Effector CD8-positive, alpha-beta T cell (primary cell): ENCODE measurements at places on chromosomes 7 and 10.

DNA sequence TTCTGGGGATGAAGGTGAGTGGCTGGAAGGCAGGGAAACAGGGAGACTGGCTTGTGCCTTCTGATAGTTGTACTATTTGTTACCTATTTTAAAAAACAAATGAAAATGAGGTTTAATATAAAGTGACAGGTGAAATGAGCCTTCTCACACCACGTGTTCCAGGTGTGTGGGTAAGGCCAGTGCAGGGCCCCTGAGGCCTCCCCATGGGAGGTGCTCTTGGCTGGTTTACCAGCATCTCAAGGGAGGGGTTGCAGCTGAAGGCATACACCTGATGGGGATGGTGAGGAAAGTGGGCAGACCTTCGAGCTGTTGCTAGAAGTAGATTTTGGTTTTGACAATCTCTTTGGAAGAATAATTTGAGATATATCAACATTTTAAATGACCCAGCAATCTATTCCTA, 103.6 kb downstream of the ARHGAP22 start:
- DNase-seq: no peak

DNA sequence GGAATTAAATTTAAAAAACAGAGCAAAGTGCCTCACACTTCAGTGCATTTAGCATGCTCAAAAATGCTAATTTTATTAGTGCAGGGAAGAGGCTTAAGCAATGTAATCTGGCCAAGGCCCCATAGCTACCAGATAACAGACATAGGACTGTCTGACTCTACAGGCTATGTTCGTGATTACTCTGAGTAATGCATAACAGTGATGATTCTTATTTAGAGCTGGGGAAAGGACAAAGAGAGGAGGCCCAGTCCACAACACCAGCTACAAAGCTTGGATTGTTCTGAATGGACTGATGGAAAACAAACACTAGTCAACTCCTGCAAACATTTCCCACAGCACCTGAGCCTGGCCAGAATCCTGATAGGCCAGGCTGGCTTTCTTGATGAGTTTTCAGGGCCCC, 8.4 kb upstream of the CH25H start:
- DNase-seq: no peak

DNA sequence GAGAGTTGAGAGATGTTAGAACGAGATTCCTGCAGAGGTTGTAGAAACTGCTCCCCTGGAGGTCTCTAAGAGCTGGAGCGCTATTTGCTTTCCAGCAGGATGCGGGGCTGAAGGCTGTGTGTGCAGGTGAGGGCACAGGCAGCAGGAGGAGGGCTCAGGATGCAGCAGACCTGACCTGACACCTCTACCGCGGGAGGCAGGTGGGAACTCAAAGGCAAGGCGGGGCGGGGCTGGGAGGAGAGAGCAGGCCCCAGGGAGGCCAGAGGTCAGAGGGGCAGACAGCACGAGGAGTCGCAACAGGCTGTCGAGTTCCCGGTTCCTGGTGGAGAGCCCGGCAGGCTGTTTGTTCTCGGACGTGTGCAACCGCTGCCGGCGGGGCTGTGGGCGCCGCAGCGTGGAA, 7.9 kb upstream of the CRTAC1 start:
- DNase-seq: no peak

DNA sequence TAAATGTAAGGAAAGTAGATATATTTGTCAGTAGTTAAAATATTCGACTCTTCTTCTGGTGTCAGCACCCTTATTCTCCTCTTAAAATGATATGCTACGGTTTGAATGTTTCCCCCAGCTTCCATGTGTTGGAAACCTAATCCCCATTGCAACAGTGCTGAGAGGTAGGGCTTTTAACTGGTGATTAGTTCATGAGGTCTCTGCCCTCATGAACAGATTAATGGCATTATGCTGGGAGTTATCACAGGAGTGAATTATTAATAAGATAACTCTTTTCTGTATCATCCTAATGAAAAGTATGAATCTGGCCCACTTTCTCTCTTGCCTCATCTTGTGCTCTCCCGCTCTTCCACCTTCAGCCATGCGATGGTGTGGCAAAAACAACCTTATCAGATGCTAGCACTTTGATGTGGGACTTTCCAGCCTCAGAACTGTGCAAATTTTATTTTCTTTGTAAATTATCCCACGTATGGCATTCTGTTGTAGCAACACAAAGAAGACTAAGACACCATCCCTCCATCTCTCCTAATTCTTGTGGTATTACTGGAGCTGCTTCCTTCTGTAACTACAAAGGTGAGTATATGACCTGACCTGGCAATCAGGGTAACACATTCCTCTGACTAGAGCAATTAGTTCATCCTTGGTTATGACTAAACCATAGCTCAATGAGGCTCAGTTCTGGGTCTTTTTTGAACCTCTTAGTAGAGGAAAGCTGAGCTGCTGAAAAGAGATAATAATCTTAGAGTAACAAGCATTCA, 171.1 kb upstream of the TMEM196 start:
- DNase-seq: no peak

DNA sequence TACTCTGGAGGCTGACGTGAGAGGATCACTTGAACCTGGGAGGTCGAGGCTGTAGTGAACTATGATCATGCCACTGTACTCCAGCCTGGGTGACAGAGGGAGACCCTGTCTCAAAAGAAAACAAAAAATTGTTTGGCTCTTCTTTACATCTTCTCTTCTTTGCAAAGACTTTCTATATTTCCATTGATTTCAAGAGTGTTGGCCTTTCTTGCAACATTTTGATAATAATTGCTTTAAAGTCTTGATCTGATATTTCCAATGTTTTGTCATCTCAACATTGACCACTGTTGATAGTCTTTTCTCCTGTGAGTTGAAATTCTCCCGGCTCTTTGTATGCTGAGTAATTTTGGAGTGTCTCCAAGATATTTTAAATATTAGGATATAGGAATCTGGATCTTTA, 17.8 kb upstream of the CLDN4 start:
- DNase-seq: no peak

GRCh38 chr7:84801396-84801795, 385.5 kb downstream of the SEMA3D start:
- DNase-seq: no peak

DNA sequence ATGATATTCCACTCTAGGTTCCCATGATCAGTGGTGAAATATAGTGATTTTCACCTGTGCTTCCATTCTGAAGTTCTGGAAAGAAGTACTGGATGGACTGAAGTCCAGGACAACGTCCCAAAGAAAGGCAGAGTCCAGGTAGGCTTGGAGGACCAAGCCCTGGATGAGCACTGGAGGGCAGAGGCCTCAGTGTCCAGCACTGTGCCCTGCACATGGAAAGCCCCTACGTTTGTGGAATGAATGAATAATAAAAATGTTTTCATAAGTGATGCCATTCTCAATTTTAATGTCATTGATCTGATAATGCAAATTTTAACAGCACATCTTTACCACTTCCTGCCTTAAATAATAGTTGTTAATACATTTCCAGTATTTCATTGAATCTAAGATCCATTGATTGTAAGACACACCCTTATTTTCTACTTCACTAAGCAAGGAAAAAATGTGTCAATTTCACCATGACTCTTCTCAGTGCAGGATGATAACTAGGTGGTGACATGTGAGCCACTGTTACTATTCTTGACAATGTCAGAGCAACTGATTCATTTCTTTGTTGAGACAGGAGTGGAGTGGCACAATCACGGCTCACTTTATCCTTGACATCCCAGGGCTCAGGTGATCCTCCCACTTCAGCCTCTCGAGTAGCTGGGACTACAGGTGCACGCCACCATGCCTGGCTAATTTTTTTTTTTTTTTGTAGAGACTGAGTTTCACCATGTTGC, 35.2 kb downstream of the ZNF783 start:
- no peak for DNase-seq

DNA sequence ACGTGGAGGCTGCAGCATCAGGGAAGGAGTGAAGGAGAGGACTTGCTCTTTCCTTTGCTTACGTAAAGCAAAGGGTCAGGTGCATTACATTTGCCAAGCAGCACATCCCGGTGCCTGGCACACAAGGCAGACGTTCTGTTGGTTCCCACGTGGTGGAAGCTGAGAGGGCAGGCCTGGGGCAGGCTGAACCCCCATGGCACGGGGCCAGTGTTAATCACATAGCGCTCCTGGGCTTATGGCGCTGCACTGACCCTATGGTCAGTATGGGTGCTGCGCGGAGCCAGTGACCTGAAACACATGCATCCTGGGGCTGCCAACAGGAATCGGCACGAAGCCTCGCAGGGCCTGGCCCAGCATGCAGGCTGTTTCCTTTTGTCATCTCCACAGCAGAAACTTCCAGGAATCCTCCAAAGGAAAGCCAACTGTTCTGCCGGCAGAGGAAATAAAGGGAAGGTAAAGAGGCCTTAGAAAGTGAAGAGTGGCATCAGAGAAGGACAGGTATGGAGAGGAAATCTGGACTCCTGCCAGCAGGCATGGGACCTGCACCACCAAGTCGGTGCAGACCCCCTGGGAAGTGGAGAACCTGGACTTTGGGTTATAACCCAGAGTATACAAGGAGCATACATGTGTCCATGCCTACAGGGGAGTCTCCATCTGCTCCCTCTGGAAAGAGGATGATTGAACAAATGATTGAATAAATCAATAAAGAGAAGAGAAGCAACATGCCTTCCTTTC, 560.2 kb downstream of the TCERG1L start:
- no peak for DNase-seq

DNA sequence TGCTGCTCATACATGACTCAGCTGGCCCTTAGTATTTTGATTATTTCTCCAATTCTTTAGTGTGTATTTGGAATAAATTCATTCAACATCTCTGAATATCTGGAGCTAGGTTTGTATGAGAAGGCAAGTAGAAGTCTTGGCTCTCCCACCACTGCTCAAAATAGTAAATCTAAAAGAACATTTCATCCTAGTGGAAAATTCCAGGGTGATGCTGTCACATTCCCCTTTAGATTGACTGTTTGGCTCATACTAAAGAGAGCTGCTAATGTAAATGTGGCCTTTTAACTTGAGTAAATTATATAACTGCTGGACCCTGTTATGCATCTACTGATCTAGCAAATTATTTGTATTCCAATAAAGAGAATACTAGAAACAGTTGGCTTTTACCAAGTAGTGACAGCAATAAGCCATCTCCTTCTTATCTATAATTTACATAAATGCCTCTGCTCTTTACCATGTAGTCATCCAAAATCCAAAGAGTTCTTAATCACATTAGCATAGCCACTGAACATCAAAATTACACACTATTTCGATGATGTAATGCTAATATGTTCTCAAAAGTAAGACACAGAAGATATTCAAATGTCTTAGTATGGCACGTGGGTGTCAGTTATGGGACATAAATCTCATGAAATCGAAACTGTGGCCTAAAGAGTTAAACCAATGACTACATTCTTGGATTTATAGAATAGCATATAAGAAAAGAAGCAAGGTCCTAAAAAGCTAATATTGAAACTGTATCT, 86.9 kb upstream of the KCND2 start:
- DNase-seq: no peak

DNA sequence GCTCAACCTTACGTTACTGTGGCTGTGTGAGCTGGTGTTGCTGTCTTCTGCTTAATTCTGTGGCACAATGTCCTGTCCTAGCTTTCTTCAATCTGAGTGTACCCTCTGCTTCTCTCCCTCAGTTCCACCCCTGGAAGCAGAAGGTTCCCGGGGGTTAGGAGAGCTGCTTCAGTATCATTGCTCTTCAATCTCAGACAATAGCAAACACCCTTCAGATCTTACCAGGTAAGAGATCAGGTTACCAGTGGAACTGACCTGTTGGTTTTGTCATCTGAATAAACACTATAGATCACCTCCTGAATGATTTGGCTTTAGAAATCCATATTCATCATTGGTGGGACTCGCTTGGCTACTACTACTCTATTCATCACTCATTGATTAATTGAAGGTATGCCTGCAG, 48.4 kb downstream of the DNAJB9 start:
- no peak for DNase-seq

DNA sequence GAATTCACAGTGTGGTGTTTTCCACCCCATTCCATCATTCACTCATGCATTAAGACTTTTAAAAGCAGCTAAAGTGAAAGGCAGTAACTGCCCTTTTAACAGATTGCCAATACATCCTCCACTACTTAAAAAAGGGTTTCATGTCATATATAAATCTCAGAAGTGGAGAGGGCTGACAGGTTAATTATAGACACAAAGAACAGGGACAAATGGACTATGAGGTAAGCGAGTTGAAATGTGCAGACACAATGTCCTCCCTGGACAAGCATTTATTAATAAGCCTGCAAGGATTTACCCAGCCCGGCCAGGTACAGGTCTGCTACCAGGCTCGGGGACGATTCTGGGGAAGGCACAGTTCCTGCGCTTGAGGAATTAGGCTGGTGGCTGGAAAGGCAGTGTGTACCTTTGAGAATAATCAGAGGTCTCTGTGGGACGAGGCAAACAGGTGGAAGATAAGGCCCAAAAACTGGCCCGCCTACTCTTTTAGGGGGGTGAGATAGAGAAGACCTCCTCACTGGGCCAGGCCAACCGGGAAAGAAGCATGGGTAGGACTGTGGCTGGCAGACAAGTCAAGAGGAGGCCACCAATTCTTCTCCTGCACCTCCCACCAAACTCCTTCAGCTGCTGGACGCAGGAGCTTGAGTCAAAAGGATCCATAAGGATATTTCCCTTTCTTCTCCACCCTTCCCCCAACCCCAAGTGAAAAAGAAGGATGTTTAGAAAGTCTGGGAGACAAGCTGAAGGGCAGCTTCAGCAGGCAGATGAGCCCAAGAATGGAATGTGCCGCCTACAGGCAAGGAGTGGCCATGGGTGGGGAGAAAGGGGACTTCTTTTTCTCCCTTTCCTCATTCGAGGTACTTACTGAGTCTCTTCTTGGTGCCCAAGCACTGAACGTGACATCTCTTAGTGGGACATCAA, 1.5 kb downstream of the PDLIM1 start:
- no peak for DNase-seq

- DNase-seq: no peak
Observed at GRCh38 chr7:71131256-71132126, 453 bp upstream of the GALNT17 start.

DNA sequence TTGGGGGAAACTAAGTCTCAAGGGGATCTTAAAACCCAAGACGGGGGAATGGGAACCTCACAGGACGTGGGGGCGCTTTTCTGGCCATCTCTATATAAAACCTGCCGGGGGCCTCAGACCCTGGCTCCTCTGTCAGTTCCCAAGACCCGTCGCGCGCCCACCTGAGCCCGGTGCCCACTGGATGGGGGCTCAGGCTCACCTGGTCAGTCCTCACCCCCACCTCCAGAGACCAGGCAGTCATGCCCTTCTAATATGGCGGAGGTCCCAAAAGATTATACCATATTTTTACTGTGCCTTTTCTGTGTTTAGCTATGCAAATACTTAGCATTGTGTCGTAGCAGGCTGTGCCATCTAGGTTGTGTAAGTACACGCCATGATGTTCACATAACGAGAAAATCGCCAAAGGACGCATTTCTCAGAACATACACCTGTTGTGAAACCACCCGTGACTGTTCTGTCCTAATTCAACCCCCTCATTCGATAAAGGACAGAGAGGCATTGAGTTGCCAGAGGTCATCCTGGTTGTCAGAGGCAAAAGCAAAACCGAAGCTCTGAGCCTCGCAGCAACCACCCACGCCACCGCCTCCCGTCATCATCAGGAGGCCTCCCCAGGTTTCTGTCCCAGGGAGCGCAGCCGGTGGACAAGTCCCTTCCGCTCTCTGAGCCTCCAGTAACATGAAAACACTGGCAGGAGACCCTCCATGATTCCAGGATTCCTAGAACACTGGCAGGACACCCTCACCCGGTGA, 28.9 kb downstream of the OAT start:
- no peak for DNase-seq
